Activated CD8-positive, alpha-beta memory T cell treated with anti-CD3 and anti-CD28 coated beads, Interleukin-2, amount 50 U/mL, for 4 hours (primary cell): ENCODE measurements at places on chromosomes 1 and 21.

GRCh38 chr1:207007352-207008033 is 25.1 kb downstream of the C1orf116 start:
- DNase-seq, result no peak

- no peak for DNase-seq
Observed at GRCh38 chr1:93595743-93596142, 85.9 kb downstream of the BCAR3 start.

GRCh38 chr1:85090225-85090624 is 41.9 kb upstream of the MCOLN3 start:
- DNase-seq, result no peak

DNA sequence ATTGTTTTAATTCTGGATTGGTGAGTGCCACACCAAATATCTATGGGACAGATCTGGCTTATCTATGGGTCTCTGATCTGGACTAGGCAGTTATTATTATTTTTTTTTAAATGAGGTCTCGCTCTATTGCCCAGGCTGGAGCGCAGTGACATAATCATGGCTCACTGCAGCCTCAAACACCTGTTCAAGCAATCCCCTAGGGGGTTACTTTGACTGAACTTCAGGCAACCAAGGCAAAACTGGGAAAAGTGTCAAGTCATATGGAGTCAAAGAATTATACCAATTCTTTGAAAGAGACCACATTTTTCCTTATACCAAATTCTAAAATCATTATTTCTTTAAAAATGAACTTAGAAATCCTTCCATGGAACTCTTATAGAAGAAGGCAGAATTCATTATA is 129.1 kb upstream of the HOOK1 start:
- no peak for DNase-seq

GRCh38 chr1:203364094-203364801 is 13.3 kb upstream of the FMOD start:
- no peak for DNase-seq

GRCh38 chr21:27646691-27647090 is 679.8 kb upstream of the ADAMTS5 start:
- no peak for DNase-seq

GRCh38 chr1:30294508-30294907 is 428.9 kb downstream of the MATN1 start:
- no peak for DNase-seq

- no peak for DNase-seq
Observed at GRCh38 chr1:46653405-46653958, 14.7 kb downstream of the ATPAF1 start.

GRCh38 chr21:45630876-45631275 is 12.6 kb upstream of the PCBP3 start:
- DNase-seq, result no peak

- DNase-seq, result no peak
Observed at GRCh38 chr1:116335850-116336624, 37.0 kb upstream of the ATP1A1 start.

- DNase-seq, result no peak
Observed at GRCh38 chr1:183991348-183991747, 46.2 kb downstream of the COLGALT2 start.

- no peak for DNase-seq
Observed at GRCh38 chr1:43968348-43968948, 1.4 kb upstream of the DPH2 start.

DNA sequence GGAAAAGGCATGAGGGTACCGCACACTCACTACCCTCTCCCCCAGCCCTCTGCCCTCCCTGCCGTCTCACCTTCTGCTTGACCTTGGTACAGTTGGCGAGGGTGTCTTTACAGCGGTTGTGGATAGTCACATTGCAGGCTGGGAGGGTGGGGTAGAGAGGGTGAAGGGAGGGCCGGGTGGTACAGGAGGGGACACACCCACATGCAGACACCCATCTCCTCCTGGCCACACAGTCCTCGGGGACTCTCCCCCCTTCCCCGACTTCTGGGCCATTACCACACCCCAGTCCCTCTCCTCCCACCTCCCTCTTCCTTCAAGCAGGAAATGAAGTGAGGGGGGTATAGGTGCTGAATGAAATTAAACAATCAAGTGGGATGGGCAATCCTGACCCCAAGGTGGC is 11.6 kb downstream of the ARHGEF2 start:
- DNase-seq, result no peak

DNA sequence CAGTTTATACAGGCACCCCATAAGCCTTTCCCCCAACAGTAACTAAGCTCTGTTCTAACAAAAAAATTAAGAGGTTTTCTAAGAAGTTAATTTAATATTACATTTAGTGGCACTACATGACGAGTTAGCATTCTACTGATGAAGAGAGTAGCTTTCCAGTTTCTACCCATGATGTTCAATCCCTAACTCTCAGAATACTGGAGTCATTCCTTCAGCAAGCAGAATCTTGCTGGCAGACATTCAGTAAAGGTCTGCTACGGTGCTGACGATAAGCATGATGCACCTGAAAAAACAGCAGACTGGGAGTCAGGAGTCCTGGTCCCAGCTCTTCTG is 24.5 kb downstream of the SRSF4 start:
- DNase-seq, result no peak

DNA sequence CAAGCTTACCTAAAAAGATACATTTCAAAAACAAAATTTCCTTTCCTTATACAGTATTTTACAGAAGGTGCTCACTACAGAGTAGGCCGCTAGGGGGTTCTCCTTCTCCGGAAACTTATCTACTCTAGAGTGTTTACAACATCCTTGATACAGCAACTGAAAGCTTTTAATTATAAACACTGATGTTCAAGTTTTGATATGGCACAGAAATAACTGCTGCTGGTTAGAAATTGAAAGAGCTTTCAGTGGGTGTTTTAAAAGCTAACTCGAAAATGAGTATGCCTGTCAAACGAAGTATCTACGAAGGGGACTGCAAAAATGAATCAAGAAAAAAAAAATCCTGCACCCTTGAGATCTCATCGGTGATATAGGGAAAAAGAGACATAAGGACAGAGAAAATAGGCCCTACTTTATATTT is 1.0 kb downstream of the YOD1 start:
- peak; percentile 56 for DNase-seq

GRCh38 chr1:27065999-27066630 is 53.5 kb upstream of the TENT5B start:
- DNase-seq, result no peak

GRCh38 chr1:168300626-168301025 is 19.9 kb downstream of the TBX19 start:
- DNase-seq, result no peak

DNA sequence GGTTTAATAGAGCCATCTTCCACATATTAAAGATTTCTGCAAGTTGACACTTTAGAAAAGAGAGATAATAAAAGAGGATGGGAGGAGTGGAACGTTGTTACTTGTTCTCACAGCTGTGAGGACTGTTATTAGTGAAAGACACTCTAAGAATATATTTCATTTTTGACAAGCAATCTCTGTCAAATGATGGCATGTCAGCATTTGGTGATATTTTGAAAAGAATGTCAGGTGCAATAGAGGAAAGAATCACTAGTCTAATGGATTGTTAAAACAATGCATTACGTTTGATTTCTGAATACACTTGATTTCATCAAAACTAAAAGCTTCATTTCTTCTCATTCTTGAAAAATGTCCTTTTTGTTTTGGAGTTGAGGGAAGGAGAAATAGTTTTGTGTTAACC is 853.4 kb downstream of the PLA2G4A start:
- DNase-seq, result no peak

- no peak for DNase-seq
Observed at GRCh38 chr1:55120538-55120937, 81.2 kb downstream of the PCSK9 start.

- DNase-seq, result no peak
Observed at GRCh38 chr1:5680600-5680999, 311.6 kb downstream of the NPHP4 start.
